ENCODE measurements at places on chromosomes 5 and 9.

GRCh38 chr5:16931334-16932110 lies 4.6 kb downstream of the MYO10 start:
- no peak for DNase-seq

DNA sequence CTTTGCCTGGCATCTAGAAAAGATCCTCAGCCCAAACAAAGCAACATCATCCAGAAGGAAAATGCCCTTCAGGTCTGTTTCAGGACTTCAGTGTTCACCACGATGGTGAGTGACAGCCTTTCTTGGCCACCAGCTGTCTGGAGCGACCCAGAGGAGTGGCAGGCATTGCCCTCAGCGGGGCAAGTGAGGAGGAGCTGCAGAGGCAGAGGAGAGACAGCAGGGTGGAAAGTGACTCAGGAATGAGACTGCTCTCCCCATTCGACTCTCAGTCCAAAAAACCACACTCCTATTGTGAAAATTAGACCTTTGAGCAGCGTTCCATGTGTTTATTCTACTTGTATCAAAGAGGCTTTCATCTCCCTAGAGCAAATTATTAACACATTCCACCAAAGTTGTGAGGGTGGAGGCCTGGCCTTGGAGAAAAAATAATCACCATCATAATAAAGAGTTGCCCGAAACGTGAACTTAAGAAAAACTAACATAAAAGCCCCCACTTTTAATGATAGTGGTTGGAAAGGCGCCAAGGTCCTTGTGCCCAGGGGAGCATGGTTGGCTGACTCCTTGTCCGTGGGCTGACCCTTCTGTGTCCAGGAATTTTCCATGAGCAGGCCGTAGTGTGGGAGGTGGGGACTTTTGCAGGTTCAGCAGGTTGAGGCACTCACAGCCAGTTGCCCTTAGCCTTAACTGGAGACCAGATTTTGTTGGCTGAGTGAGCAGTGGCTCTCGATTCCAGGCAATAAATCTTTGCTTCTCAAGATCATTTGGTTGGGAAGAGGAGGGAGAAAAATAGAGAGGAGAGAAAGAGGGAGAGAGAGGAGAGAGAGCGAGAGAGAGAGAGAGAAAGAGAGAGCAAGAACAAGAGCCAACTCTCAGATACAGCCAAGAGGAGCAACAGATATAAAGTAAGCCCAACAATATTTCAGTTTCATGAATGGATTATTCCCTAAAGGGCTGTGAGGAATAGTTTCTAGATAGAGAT lies 125.9 kb upstream of the ANKRD55 start:
- no peak for DNase-seq

GRCh38 chr9:78130004-78130403 lies 98.4 kb upstream of the GNAQ start:
- DNase-seq = no peak

GRCh38 chr9:20788526-20789451 lies 104.7 kb downstream of the FOCAD start:
- DNase-seq = no peak

GRCh38 chr9:137160716-137161557 lies 8.9 kb downstream of the LRRC26 start:
- peak; percentile 53 for DNase-seq

DNA sequence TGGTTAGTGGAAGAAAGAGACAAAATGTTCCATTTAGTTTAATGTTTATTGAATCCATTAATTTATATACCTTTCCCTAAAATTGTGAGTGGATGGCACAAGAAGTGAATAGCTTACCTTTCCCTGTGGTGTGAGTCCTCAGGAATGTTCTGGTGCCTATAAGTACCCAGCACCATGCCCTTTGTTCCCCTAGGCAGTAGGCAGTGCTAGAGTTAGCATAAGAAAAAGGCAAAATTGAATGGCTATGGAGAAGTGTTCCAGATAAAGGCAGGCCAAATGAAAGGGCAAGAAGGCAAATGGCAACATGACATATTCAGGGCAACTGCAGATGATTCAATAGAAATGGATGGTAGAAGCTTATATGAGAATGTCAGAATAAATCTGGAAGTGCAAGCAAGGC lies 370.8 kb upstream of the PTGER4 start:
- no peak for DNase-seq

DNA sequence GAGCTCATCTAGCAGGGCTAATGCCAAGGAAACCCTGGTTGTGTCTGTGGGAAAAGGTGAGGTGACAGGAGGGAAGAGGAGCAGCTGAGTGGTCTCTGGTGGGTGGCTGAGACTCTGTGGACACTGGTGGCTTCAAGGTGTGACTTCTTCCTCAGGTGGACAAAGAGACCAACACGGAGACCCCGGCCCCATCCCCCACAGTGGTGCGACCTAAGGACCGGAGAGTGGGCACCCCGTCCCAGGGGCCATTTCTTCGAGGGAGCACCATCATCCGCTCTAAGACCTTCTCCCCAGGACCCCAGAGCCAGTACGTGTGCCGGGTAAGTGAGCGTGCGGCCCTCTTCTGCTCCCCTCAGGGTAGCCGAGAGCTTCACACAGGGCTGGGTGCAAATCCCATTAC lies 31.1 kb upstream of the RARS1 start:
- no peak for DNase-seq

DNA sequence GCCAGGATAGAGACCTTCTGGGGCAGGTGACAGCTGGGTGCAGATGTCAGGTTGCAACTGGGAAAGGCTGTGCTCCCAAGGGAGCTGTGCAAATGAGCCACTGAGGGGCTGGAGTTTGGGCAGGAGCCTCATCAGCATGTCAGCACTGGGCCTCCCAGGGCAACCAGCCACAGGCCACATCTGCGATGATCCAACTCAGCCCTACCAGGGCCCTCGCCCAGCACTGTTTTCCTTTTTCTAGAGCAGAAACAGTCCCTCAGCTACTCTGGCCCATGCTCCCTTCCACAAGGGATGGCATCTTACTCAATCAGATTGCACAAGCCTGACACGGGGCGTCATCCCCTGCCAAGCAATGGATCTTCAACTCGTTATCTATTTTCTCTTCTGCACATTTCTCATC lies 24.8 kb downstream of the NIPAL4 start:
- DNase-seq = no peak

- DNase-seq = no peak
Observed at GRCh38 chr9:130137641-130138081, 34.5 kb upstream of the NCS1 start.

DNA sequence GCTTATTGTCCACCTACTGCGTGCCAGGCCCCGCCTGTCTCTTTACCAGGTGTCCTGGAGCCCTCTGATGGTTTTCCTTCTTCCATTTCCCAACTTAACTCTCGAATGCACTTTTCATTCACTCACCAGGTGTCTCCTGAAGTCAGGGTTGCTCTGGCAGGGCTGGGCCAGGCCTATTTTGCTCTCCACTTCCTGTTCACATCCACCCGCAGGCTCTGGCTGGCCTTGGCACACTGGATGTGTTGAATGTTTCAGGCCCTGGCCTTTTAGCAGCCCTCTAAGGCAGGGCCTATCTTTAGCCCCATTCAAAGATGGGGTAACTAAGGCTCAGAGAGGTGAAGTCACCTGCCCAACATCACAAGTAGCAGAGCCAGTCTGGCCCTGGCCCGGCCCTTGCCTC lies 16.4 kb downstream of the LRRC8A start:
- no peak for DNase-seq

GRCh38 chr5:102986074-102986473 lies 133.9 kb downstream of the GIN1 start:
- DNase-seq = no peak

GRCh38 chr9:137813651-137814415 lies 63.7 kb upstream of the CACNA1B start:
- no peak for DNase-seq

DNA sequence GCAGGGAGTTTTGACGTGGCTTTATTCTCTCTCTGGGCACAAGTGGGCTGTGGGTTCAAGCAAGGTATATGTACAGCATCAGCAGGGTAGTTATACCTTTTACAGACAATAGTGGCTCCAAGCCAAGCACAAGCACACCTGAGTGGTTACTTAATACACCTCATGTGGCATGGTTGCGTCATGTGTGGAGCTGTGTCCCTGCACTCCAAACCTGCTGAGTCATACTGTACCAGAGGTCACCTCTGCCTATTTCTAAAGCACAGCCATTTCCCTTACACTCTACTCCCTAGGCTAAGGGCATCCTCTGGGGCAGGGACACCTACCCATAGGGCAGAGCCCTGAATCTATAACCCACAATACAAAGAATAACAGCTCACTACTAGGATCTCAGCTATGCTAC lies 147.3 kb downstream of the OSTF1 start:
- no peak for DNase-seq

- DNase-seq = no peak
Observed at GRCh38 chr9:130823435-130823834, 11.6 kb upstream of the ABL1 start.

- DNase-seq = no peak
Observed at GRCh38 chr5:15959370-15960164, 220.0 kb downstream of the MARCHF11 start.

- no peak for DNase-seq
Observed at GRCh38 chr9:126677188-126678084, 63.7 kb downstream of the LMX1B start.

DNA sequence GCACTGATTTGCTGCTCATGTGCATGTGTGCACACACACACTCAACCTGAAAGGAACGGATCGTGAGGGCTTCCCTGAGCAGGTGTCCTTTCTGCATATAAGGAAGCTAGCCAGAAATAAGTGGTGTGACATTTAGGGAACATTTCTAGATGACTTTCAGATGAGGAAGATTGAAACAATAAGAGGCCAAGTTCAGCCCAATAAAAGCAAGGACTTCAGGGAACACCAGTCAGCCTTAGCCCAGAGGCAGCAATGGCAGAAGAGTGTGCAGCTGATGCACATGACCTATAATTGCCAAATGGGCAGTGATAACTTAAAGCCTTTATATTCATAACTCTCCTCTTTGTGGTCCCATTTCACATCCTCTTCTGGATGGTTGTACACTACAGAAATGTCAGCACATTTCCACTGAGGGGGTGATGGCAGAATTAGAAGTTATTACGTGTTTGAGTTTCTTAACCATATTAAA lies 255.5 kb downstream of the TRIM32 start:
- no peak for DNase-seq

- DNase-seq = no peak
Observed at GRCh38 chr9:86350006-86350760, 4.0 kb downstream of the TUT7 start.

GRCh38 chr5:154861946-154862345 lies 3.5 kb downstream of the CNOT8 start:
- DNase-seq = no peak

DNA sequence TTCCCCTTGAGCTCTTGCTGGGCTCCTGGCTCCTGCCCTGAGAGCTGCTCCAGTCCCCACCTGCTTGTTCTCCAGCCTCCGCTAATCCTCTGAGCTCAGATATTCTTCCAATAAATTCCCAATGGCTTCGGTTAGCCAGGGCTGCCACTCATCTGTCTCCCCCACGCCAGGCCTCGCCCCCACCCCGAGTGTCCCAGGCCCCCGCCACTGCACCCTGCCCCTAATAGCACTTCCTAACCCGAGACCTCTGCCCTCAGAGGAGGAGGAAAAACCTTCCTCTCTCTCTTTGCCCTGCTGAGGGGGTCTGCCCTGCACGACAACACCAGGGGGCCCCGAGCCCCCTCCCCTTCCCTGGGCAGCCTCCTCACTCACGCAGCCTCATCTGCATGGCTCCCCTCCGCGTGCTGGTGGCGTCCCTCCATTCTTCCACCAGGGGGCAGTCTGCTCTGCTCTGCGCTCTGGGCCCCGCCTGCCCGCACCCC lies 5.4 kb upstream of the LCN15 start:
- DNase-seq = peak; percentile 68

GRCh38 chr9:87885484-87886189 lies 3.0 kb downstream of the SPATA31E1 start:
- no peak for DNase-seq

DNA sequence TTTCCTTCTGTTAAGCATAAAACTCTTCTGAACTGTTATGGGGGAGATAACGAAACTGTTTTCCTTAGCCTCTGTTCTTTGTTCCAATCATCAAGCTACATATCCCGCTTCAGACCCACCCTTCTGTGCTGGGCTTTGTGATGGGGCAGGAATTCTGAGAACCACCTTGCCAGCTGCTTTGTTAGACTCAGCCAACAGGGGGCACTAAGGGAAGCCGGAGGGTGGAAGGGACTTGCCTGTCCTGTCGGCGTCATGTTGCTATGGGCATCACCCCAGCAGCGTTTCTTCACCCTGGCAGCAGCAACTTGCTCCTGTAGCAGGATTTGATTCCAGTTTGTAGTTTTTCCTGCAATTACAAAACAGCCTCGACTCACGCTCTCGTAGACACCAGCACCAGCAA lies 169.1 kb downstream of the CAAP1 start:
- peak; percentile 38 for DNase-seq

GRCh38 chr5:77776554-77777206 lies 541 bp upstream of the TBCA start:
- no peak for DNase-seq

DNA sequence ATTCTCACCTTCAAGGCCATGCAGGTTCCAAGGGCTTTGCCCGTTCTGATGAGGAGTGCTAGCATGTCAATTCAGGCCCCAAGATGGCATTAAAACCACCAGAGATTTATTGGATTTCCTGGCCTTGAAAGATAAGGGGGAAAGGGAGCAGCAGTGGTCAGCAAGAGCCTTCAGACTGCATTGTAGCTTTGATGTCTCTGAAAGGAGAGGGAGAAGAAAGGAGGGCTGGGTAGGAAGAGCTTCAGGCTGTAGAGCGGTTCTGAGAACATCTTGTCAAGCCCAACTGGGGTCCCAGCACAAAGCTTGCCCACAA lies 41.8 kb upstream of the FGF1 start:
- DNase-seq = no peak

- no peak for DNase-seq
Observed at GRCh38 chr5:111676466-111676865, 80.5 kb downstream of the NREP start.

DNA sequence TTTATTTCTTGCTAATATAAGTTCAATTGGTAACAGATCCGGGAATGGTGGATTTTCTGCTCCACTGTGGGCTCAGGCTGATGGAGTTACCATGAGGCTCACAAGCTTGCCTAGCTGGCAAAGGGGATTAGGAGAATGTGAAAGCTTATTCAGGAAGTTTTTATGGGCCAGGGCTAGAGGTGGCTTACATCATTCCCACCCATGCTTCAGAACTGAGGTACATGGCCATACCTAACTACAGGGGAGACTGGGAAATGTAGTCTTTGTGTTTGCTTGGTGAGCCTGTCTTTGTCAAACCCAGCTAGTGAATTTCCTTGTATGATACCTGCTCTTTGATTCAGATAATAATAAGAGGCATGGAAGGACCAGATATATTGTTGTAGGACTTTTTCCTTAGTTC lies 105.9 kb upstream of the DHFR start:
- DNase-seq = no peak

- DNase-seq = no peak
Observed at GRCh38 chr5:100780376-100780870, 122.7 kb downstream of the ST8SIA4 start.

- no peak for DNase-seq
Observed at GRCh38 chr5:139431706-139432105, 7.6 kb downstream of the DNAJC18 start.
